ENCODE measurements at places on chromosomes 3 and 15.

DNA sequence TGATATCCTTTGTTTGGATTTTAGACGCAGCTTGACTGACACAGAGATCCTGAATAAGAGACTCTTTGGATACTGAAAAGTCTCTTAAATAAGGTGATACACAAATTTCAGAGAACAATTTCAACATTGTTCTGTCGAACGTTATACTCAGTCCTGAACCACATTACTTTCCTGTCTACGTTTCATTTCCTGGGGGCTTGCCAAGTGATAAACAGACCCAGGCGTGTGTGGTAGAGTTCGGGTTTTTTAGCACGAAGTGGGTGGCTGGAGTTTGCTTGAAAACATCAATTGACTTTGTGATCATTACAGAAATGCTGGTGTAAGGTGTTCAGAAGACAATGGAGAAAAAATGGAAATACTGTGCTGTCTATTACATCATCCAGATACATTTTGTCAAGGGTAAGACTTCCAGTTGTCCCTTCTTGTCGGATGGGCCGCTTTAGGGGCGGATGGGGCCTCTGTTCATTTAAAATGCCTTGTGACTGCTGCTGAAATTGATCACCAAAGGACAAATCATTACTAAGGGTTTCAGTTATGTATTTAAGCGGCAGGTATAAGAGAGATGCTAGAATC is at the start of gene CD96:
Gene CD96, plus strand, starts transcription at position 287 of the 573 bp plus-strand sequence. Its CDS starts 52 bp downstream, at position 339.
- no peak for DNase-seq

DNA sequence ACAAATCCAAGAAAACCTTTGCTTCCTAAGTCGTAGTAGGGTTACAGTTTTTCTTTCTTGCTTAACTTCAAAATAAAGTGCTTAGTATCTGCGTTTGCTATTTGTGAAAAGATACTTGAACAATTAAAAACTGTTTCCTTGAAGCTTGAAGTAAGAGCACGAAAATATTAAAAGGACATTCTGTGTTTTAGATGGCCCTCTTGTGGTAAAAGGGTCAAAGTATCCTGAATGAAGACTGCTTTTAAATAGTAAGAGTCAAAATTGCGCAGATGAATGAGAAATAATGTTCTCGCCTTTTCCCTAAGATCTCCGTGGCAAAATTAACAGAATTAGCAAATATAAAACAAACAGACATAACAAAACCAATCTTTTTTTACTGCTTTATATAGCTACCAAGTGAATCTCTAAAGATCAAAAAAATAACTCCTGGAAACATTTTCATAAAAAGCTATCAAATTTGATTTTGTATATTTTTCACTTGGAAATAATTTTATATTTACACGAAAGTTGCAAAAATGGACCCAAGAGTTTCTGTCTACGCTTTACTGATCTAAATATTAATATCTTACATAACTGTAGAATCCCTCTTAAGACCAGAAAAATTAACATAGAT is 175.4 kb downstream of the MBNL1 start:
- DNase-seq = peak; percentile 31

DNA sequence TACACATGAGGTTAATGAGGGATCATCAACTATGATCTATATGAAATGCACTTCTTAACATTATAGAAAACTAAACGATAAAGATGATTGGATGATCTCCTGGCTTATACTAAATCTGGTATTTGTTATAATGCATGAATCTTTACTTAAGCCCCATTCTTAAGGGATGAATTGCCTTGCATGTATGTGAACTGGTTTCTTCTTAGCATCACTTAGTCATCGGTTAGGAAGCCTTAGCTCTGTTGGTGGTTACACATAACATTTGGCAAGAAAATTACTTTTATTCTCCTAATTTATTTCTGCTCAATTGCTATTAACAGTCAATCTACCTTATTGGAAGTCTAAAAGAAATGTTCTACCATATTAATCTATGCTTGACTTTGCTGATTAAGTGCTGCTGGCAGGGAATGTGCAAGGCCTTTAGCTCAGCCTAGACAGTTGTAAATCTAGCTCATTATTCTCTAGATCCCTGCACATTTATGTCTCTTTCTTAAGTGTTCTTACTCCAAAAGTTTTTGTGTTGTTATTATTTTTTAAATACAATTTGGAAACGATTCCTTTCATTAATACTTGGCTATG is 356.0 kb downstream of the ZPLD1 start:
- no peak for DNase-seq

DNA sequence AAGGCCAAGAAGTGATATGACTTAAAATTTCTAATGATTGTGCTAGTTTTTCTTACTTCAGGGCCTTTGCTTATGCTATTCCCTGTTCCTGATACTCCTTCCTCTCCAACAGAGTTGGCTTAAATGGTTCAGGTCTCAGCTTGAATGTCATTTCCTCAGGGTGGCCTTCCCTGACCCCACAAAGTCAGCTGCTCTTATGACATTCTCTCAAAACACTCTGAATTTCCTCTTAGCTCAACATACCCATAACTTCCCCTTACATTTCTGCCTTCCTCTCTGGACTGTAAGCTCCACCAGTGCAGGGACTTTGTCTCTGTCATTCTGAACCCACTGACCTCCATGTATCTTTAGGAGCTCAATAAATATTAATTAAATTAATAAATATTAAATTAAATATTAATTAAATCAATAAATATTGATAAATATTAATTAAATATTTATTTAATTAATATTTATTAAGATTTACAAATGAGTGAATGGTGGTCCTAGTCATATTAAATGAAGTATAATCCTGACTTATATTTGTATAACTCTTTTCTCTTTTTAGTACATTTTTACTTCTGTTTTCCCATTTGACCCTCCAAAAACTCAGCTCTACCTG is 17.9 kb upstream of the TMCC1 start:
- DNase-seq = no peak

DNA sequence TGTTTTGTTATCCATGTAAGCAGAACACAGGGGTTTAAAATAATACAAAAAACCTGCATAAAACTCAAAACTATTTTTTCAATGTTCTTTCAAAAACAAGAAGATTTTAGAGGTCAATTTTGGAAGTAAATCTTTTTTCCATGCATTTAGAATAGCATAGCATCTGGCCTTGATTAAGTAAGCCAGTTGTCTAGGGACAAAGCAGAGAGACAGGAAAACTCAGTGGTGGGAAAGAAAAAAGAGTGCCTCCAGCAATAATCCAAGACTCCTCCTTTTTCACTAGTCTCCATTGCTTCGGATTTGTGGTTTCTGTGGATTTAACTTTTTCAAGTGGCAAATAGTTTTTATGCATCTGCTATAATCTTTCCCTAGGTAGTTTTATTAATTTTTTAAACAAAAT is 88.9 kb downstream of the SUCNR1 start:
- no peak for DNase-seq

DNA sequence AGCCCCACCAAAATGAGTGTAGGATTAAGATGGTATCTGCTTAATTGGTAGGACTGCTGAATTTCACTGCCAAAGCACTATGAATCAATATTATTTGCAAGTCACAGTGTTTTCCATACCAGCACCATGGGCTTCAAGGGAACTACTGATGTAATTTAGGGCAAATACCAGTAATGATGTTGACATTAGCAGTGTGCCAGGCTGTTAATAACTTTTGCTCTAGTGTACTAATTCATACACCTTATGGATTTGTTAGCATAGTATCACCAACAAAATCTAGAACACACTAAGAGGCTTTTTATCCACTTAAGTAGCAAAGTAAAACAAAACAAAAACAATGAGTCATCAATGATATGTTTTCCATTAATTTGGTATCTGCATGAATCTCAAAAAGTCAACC is 888.2 kb downstream of the CADM2 start:
- DNase-seq = no peak

- DNase-seq = no peak
Measured at GRCh38 chr15:94001255-94001801, 230.0 kb upstream of the MCTP2 start.

DNA sequence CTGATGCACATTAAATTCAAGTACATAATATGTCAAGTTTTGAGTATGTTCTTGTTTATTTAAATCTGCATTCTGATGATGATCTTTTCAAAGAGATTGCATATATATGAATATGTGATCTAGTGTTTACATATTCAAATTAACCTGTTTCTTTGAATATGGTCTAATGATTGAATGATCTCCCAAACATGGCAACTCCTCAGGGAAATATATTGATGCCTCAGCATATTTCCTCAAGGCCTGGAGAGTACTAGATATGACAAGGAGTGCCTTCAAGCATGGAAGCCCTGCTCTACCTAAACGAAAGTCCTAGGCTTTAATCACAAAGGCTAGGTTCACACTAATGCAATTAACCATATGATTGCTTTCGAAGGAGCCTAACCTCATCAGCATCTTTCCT is 532.8 kb downstream of the ZIC1 start:
- DNase-seq = no peak

GRCh38 chr15:66101715-66102395 is 151.7 kb downstream of the MEGF11 start:
- DNase-seq = no peak

- no peak for DNase-seq
Measured at GRCh38 chr15:85761635-85762034, 33.1 kb downstream of the KLHL25 start.

DNA sequence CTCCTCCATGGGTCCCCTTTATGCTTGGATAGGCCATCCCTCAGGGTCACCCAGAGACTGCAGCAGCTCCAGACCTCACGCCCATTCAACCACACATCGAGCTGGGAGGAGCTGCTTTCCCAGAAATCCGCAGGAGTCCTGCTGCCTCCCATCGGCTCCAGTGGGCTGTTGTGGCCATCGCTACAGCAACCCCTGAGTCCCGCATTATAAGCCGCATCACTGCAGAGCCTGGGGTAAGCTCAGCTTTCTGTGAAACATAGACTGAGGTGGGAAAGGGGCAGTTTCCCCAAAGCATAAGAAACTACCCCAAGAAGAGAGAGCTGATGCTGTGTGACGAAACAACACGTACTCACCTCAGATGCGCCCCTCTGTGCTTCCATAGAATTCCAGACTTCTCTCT is 35.7 kb downstream of the MRPL46 start:
- no peak for DNase-seq

Data from GM13976 (cell line).